Pons (tissue), 1 donor: ENCODE measurements at places on chromosomes 3 and 15.

DNA sequence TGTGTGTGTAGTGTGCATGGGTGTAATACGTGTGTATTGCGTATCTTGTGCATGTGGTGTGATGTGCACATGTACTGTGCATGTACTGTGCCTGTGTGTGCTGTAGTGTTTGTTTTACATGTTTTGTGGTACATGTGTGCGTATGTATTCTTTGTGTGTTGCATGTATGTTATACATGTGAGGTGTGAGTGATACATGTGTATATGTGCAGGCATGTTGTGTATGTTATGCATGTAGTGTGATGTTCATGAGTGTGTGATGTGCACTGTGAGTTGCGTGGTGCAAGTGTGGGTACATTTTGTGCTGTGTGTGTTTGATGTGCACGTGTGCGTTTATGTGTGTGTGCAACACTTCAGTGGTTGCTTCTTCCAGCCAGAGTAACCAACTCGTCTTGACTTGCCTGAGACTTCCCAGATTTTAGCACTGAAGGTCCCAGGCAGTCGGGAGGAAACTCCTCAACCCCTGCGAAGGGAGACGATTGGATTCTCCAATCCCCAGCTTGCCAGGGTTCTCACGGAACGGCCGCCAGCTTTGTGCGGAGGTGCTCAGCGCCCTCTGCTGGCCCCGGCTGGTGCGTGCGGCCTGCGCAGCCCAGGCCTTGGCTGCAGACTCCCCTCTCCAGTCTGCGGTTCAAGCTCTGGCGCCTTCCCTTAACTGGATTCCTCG, 3.6 kb downstream of the GALNT15 start:
- peak; percentile 87 for DNase-seq

DNA sequence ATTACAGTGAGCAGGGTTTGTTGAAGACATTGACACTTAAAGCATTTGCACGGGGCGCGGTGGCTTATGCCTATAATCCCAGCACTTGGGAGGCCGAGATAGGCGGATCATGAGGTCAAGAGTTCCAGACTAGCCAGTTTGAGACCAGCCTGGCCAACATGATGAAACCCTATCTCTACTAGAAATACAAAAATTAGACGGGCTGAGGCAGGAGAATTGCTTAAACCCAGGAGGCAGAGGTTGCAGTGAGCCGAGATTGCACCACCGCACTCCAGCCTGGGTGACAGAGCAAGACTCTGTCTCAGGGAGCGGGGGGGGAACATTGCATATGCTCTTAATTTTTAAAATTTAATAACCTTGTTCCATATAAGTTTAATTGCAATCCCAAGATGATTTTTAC, 11.9 kb downstream of the STT3B start:
- DNase-seq, result no peak

DNA sequence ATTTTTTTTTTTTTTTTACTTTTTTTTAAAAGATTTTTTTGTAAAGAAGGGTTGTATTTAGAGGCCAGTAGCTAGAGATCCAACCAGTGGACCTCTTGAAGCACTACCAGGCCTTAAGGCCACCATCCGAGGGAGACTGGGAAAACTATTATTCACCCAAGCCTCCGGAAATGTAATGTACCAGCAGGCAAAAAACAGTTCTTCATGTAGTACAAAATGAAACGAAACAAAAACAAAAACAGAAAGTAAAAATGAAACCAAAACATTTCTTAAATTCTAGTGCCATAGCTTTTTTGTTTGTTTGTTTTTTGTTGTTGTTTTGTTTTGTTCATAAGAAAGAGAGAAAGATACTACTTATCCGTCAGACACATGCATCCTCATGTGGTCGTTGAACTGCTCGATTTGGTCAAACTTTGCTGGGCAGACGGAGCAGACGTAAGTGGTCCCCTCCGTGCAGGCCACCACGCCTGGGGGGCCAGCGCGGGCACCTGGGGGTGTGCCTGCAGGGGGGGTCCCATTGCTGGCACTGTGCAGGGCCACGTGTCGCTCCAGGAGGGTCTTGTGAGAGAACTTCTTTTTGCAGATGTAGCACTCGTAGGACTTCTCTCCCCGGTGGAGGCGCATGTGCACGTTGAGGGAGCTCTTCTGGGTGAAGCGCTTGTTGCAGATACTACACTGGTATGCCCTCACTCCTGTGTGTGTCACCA, 45.0 kb downstream of the TIGIT start:
- DNase-seq, result no peak

DNA sequence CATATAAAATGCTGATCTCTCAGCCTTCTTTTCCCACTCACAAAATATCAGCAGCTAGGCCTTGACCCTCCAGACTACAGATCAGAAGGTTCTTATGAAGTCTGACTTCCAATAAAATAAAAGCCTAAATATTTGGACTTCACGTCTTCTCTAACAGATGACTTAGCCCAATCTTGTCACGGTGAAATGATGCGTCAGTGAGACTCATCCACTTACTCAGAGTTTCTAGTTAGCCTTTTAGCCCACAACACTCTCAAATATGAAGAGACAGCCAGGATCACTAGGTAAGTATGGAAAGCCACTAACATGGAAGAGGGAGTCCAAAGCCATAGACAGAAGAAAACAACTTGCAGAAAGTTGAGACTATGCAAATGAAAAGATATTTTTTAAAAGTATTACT, 601.2 kb downstream of the PYDC2 start:
- DNase-seq, result no peak

- DNase-seq, result peak; percentile 64
Observed at GRCh38 chr15:40313531-40314398, 6.0 kb upstream of the PLCB2 start.

- DNase-seq, result peak; percentile 70
Observed at GRCh38 chr3:66407611-66408218, 93.1 kb downstream of the LRIG1 start.

GRCh38 chr3:176951586-176952292, 245.5 kb downstream of the TBL1XR1 start:
- DNase-seq, result no peak

GRCh38 chr3:46862369-46863025, 747 bp downstream of the MYL3 start:
- DNase-seq, result no peak

- DNase-seq, result peak; percentile 77
Observed at GRCh38 chr15:67093504-67093862, 28.1 kb downstream of the SMAD3 start.

DNA sequence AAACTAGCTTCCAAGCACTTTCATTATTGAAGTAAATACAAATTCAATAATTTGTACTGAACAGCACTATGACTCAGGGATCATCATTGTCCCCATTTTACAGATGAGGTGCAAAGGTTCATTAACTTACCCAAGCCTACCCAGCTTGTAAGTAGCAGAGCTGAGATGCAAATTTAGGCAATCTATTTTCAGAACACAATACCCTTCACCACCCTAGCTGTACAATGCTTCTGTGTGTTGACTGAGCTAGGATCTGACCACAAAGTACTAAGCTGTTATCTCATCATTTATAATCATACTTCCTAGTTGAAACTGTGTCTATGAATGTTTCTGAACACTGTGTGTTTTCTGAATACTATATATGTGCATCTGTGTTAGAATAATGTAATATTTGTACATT, 3.2 kb upstream of the ILDR1 start:
- no peak for DNase-seq

- DNase-seq, result no peak
Observed at GRCh38 chr15:77825546-77825945, 192.8 kb upstream of the LINGO1 start.

DNA sequence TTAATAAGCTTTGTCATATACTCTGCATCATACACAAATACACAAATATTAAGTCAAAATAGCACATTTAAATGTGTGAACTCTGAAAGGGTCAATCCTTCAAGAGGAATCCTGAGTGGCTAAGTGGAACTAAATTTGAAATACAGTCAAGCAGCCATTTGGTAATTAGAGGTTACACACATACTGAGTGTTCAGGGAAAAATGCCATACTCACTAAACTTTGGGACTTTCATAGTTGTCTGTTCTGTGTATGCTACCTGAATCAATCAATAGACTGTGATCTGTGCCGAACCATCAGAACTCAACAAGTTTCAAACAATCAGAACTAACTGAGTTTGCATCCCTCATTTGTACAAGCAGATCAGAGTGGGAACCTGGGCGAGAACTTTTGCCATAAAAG, 15.3 kb downstream of the ANKRD28 start:
- no peak for DNase-seq

DNA sequence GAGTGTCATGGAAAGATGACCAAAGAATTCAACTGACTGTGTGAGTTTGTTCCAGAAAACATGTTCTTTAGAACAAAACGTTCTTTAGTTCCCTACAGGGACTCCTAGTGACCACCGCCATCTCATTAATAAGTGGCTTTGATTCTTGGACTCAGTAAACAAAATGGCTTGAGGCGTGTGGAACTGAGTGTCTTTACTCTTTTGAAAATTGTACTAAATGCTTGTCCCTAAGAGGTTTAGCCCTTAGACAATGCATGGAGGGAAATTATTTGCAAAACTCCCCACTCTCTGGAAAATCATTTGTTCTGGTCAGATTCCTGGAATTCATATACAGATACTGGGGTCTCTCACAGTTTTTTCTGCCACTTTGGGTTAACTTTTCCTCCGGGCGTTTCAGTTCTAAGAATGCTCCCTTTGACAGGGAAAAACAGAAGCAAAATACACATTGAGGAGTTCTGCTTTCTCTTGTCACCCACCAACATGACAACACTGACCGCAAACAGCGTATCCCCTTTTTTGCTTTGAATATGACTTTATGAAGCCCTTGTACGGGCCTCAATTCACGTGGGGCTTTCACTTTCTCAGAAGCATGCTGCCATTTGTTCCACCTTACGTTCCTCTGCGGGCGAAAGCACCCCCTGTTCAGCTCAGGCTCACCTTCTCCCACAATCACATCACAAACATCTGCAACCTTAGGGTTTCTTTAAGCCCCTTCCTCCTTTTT, 15.3 kb upstream of the NRROS start:
- DNase-seq, result peak; percentile 55

DNA sequence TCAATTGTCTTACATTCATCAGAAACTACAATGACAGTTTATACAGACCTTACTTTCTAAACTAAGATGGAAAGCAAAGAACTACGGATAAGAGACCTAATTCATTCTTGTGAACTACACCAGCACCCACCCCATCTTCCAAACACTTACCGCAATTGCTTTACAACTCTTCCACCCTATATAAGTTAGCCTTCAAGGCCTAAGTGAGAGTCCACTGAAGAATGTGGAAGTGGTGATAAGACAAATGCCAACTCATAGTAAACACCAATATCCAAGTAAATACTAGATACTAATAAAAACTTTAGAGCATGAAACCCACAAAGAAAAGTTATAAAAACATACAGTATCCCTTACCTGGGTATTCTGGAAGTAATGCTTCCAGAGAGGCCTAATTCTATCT, 13.6 kb downstream of the ARF4 start:
- DNase-seq, result no peak

DNA sequence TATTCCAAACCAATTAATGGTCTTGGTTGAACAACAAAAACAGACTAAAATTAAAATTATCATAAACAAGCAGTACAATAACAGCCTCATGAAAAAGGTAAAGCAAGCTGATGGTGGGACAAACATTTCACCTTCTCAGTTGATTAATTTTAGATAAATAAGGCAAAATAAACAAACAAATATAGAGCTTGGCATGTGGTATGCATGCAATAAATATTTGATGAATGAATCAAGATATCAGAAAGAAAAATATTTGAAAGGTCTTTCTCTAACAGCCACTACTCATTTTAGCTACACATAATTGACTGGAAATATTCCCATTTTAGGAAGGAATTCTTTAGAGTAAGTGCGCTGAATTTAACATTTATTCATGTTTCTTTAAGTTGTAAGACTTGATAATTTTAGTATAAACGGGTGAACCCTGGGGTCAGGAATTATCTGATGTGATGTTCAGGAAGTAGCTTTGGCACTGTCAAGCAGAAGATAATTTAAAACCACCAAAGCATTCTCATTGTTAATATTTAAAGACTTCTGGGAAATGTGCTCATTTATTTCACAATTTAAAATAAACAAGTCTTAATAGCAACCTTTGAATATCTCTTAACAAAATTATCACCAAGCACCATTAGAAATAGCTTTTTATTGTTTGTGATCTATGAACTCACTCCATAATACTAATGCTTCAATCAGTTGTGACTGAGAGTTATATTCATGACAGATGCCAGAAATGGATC, 372.3 kb upstream of the TGFBR2 start:
- DNase-seq, result no peak

- no peak for DNase-seq
Observed at GRCh38 chr3:153789380-153789779, 331.8 kb upstream of the ARHGEF26 start.

GRCh38 chr15:87954793-87955192, 301.7 kb downstream of the NTRK3 start:
- no peak for DNase-seq

- no peak for DNase-seq
Observed at GRCh38 chr3:54777141-54777540, 150.7 kb downstream of the LRTM1 start.

DNA sequence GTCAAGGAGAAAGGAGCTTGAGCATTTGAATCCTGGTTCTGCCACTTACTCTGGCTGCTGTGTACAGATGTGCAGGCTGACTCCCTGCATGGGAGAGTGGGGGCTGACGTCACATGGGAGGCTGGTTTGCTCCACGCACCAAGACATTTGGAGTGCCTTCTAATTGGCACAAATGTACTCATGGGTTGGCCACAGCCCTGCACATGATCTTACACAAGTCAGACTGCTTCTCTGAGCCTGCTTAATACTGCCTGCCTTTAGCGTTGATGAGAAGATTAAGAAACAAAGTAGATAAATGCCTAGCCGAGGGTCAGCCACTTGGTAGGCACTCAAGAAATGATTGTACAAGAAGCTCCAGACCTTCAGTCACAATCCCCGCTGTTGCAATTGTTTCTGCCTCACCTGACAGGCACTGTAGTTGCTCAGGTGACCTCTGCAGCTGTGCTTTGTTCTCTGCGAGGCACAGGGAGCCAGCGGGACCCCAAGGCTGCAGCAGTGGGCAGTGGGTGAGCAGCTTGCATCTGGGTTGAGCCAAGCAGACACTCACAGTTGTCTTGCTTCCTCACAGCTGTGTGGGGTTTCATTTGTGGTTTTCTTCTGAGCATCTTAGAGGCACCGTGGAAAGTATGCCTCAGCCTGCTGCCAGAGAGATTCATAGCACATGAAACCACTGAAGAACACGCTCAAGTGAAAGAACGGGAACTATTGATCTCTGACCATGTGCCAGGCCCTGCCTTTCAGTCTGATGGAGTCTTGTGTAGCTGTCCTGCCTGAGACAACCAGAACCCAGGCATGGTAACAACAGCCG, 33.1 kb downstream of the GRK7 start:
- peak; percentile 51 for DNase-seq

DNA sequence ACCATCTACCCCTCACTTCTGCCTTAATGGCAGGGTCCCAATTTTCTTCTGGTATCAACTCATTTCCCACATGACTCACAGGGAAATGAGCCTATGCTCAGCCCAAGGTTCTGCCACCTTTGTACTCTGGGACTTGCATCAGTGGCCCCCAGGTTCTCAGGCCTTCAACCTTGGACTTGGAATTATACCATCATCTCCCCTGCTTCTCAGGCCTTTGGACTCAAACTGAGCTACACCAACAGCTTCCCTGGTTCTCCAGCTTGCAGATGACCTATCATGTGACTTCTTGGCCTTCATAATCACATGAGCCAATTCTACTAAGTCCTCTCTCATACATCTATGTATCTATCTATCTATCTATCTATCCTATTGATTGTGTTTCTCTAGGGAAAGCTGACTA, 149.5 kb downstream of the PLCH1 start:
- DNase-seq, result no peak
